ENCODE measurements at places on chromosomes 6 and 20. TPM values are rescaled to one million over a fixed set of nuclear protein-coding genes. Genes with fewer than 3 reads are reported as not detected.

The VSX1 gene
- 0.03 TPM for polyA plus RNA-seq

- DNase-seq, result no peak
These were observed 761.6 kb downstream of the EYS start for GRCh38 chr6:64945450-64945849.

The COL19A1 gene
- 3.4 TPM for polyA plus RNA-seq

DNA sequence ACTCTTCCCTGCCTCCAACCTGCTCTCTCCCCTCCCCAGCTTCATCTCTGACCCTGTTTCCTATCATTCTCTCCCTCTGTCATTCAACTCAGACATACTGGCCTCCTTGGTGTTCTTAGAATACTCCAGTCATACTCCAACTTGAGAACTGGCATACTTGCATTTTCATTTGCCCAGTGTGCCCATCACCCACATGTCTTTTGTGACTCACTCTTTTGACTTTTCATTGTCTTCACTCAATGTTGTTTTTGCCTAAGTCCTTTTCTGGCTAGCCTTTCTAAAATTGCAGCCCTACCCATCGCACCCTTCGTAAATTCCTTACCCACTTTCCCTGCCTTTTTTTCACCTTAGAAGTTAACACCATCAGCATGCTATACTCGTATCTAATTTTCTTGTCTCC, 77.0 kb upstream of the CD2AP start:
- no peak for DNase-seq

- peak; percentile 49 for DNase-seq
These were observed 11.5 kb upstream of the MEP1A start for GRCh38 chr6:46781478-46782378.

- DNase-seq, result no peak
These were observed 150.8 kb downstream of the COL21A1 start for GRCh38 chr6:56096541-56096940.

GRCh38 chr6:74137911-74138310, 441.9 kb downstream of the CD109 start:
- no peak for DNase-seq

DNA sequence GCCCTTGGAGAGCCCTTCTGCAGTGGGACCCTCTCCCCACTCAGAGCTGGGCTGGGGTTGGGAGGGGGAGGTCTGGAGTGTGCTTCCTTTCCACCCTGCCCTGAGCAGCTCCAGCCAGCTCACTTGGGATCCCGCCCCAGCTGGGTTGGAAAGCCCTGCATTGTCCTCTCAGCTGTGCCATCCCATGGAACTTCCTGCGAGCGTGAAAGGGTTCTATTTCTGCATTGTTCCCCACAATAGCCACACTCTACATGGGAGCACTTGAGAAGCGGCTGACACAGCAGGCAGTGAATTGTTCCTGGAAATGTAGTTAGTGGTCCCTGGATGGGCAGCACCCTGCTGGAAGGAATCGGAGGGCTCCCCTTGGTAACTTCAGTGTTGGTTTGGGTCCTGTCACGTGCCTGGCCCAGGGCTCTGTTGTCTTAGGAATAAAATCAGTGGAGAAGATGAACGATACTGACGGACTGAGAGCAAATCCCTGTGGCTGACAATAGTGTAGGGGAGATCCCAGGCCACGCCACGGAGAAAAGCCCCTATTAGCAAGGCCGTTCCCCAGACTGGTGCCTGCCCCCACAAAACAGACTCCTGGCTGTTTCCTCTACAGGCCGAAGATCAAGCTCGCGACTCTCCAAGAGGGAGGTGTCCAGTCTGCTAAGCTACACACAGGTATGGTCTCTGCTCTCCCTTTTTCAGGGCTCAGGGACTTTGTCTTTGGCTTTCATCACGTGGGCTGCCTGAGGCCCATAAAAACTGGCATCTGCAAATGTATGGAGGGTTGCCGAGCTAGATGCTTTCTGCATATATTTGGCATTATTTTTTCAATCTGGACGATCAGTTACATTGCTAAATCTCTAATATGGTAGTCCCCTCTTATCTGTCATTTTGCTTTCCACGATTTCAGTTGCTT, 18.8 kb downstream of the DNMT3B start:
- peak; percentile 44 for DNase-seq

- DNase-seq, result no peak
These were observed 137.4 kb upstream of the RNF24 start for GRCh38 chr20:4152696-4153235.

The SLA2 gene
- 1.6 TPM for polyA plus RNA-seq

DNA sequence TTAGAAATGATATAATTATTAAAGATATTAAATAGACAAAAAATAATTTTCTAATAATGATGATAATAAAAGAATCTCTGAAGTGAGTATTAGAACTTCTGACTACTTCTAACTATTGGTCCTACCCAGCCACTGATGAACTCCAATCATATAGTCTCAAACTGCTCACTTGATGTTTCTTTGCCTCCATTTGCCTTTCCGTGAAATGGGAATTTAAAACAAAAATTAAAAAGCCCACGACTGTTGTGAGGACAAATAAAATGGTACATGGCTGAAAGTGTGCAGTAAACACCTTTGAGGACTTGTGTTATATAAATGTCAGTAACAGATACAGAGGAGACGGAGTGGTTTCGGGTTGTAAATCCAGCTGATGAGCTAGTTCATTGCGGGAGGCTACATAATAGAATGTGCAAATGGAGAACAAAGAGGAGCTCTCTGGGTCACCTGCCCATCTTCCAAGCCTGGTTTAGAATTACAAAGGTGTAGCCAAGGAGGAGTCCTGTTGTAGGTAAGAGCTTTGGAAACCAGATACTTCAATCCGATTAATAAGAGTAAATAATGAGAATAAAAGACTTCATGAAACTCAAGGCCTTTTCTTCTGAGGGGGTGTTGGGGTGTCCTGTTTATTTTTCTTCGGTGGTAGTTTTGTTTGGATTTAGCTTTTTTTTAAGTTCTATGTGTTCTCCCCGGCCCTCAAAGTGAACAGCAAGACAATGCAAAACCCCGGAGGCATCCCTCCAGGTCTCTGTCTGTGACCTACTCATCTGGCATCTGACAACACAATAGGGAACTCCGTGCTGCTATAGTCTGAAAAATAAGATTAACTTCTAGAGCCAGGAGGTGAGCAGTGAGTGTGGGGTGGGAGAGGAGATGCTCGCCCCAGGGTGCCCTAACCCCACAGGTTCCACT, 4.4 kb upstream of the PXDC1 start:
- DNase-seq, result no peak

DNA sequence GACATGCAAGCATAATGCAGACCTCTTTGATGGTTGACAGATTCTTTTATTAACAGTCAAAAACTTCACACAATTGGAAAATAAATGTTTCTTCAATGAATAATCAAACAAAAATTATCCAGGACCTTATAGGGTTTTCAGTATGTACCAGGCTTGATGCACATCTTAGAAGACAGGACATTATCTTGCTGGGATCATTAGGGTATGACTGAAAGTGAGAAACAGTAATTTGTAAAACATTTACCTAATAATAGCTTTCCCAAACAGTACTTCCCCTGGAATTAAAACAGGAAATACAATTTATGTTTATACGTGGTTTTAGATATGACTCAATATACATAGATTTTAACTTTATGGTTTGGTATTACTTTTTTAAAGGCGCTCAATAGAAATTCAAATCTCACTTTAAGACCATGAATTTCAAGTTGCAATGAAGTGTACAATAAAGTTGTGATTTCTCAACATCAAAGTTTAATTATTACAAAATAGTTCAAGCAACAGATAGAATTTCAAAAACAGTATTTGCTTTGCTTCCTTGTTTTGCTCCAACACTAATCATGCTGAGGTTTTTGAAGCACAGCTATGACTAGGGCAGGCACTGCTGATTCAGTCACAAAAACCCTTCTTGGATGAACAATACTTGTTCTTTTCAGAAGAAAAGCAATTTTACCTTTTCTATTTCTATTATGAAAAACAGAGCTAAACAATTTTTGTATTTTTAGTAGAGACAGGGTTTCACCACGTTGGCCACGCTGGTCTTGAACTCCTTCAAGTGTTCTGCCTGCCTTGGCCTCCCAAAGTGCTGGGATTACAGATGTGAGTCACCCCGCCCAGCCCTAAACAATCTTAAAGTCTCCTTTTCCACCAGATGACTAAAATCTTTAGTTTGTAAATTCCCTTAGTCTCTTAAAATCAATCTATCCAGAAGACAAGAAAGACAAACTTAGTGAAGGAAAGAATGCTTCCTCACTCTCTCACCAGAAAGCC, 13.7 kb downstream of the SOD2 start:
- DNase-seq, result no peak

- peak; percentile 85 for DNase-seq
These were observed 46.3 kb downstream of the GCNT2 start for GRCh38 chr6:10567256-10568026.

- DNase-seq, result no peak
These were observed 23.8 kb downstream of the ANKS1A start for GRCh38 chr6:34912715-34913464.

The PCK1 gene
- polyA plus RNA-seq, result 13.3 TPM

The TFAP2B gene
- not detected for polyA plus RNA-seq

The MYT1 gene
- polyA plus RNA-seq, result 2.6 TPM

The COL12A1 gene
- 90.9 TPM for polyA plus RNA-seq

GRCh38 chr20:24507182-24507853, 37.9 kb downstream of the SYNDIG1 start:
- peak; percentile 53 for DNase-seq

DNA sequence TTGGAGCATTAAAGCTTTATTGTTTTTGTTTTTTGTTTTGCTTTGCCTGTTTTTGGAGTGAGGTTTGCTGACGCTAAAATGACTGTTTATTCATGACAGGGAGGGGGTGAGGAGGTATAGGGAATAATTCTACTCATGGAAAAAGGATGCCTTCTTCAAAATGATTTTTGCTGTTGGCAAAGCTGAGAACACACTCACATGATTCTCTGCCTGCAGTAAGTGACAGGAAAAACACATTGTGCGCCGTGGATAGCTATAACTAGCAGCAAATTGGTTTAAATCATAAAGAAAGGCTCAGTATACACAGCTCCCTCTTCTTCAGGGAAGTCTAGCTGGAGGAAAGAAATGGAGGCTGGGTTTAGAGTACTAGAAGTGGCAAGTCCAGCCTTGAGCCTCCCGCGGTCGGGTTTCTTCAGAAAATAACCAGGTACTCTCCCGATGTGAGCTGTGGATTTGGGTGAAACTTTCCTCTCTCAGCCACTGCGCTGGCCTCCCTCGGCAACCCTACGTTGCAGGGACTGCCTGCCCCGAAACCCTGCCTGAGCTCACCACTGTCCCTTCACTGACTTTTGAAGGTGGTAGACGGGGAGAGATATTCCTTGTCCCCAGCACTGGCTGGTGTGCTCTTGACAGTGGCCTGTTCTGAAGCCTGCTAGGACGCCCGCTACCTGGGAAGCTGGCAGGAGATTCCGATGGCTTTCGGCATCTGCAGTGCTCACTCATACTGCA, 278.2 kb downstream of the NRN1 start:
- no peak for DNase-seq

The FABP7 gene
- polyA plus RNA-seq, result 0.13 TPM

DNA sequence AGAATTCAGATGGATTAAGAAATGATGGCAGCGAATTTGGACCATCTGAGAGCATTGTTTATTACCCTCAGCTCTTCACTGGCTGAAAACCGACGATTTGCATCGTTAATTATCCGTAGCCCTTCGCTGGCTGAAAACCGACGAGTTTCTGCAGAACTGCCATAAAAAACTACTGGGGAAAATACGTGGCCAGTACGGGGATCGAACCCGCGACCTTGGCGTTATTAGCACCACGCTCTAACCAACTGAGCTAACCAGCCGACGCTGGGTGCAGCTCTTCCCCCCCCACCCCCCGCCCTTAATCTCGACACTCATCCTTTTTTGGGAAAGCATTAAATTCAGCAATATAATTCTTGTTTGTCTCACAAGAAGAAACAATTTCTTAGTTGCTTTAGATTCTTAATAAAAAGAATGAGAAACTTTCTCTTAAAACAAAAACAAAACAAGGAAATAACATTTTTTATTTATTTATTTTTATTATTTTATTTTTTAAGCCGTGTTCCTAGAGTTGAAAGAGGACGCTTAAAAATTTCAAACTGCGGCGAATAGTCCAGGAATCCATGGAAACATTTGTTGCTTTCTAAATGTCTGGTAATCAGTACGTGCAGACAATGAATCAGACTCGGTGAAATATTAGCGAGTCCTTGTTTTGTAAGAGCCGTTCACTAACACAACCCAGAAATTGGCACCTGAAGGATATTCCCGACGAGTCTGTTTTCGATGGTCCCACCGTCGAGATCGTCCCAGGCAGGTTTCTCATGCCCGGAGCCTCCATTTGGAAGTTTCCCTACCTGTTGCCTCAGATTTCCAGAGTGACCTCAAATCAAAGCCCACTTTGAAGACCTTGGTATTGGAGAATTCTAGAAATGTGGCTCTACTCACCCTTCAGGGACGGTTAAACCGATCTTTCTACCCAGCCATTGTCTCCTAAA, 27.8 kb downstream of the PRSS16 start:
- no peak for DNase-seq

GRCh38 chr6:89339565-89339964, 13.0 kb downstream of the UBE2J1 start:
- DNase-seq, result no peak

The FAM209A gene
- 0.21 TPM for polyA plus RNA-seq

DNA sequence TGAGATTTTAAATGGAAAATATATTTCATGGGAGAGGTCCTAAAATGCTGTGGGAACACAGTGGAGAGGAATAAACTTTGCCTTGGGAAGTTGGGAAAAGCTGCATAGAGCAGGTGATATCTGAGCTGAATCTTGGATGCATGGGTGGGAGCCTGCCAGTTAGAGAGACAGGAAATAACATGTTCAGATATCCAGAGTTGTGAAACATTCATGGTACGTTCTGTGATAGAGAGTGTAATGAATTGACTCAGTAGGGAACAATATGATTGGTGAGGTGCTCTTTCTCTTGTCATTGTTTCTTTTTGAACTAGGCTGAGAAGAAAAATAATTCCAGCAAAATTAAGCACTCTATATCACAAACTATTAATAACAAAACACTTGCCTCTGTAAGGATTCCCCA, 72.8 kb downstream of the RPS12 start:
- no peak for DNase-seq

- no peak for DNase-seq
These were observed 343.1 kb downstream of the TFAP2A start for GRCh38 chr6:10071631-10072220.

DNA sequence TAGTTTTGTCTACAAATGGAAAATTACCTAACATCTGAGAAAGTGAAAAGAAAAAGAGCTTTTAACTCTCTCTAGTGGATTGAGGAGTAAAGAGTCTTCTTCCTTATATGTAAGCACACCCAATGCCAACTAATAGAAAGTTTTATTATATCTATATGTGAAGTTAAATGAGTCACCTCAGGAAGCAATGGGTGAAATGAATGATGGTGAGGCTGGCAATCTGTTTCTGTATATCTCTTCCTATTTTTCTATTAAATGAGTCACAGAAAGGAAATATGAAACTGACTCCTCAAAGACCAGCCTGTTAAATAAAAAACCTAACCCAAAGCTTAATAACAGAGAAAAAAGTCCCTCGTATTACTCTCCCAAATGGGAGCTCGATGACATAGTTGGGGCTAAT, 71.3 kb downstream of the OTOR start:
- DNase-seq, result no peak
